Activated naive CD8-positive, alpha-beta T cell treated with anti-CD3 and anti-CD28 coated beads, Interleukin-2, amount 50 U/mL, for 24 hours (primary cell): ENCODE measurements at places on chromosomes 2 and 18.

- no peak for DNase-seq
Measured at GRCh38 chr2:210956101-210956500, 399.7 kb downstream of the CPS1 start.

DNA sequence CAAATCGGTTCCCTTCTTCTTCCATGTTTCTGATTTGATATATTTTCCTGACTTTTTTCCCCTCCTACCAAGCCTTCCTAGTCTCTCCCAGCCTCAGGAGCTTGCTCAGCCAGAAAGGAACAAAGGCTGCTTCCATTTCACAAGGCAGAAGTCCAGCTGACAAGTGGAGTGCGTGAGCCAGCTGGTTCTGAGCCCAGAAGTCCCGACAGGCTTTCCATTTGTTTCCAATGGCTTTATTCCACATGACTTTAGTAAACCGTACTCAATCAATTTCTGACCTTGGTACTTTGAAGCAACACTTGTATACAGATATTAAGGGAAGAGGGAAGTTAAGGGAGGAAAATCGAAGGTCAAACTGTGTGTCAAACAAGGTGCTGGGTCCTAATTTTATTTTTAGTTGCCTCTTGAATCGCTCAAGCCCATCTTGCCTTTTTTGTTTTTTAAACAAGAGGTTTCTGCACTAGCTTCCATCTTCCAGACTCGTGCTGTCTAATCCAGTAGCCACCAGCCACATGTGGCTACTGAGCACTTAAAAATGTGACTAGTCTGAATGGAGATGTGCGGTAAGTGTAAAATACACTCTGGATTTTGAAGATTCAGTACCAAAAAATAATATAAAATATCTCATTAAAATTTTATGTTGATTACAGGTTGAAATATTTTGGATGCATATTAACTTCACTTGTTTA is 36.2 kb downstream of the WIPF1 start:
- no peak for DNase-seq

DNA sequence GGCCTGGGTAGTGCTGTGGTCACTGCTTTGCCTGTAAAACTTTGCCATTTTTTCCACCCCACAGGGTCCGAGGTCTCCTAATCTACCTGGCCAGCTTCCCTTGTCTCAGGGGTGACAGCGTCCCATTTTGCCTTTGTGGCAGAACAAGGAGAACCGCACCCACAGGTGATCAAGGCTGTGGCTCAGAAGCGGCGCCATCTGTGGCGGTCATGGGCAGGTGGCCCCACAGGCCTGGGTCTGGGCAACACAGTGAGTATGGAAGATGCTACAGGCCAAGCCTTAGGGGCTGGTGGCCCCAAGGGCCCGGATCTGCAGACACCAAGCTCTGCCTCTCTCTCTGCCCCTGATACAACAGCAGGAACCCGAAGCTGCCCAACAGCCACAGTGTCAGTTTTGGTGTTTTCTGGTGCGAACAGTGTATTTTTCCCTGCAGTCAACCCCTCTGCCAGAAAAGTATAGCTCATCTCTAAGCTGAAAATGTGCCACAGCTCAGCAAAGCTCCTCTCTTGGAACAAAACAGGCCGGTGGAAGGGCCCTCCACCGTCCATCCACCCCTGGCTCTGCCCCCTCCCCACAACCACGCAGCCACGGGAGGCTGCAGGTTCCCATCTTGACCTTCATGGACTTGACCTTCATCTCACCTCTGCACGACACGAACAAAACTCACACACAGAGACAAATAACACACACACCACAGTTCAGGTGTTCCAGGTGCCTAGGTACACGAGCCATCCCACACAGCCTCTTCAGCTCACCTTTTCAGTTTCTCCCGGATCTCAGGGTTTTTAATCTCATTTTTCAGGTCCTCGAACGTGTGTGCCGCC is 96.7 kb downstream of the PXDN start:
- DNase-seq, result no peak

DNA sequence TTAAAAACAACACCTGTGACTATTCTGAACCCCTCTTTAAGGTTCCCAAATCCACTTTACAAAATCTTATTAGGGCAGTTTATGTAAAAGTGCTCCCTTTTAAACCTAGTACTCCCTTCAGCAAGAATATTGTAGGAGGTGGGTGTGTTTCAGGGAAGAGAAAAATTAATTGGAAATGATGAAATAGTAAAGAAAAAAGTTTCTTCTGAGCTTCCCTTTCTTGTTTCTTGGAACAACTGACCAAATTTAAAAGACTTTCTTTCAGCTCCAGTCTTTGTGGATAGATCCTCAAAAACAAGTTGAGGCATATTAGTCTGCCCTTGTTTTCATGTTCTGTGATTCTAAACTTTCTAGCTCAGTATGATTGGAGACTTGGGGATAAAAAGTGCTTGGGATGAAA is 3.0 kb downstream of the VWA3B start:
- no peak for DNase-seq

DNA sequence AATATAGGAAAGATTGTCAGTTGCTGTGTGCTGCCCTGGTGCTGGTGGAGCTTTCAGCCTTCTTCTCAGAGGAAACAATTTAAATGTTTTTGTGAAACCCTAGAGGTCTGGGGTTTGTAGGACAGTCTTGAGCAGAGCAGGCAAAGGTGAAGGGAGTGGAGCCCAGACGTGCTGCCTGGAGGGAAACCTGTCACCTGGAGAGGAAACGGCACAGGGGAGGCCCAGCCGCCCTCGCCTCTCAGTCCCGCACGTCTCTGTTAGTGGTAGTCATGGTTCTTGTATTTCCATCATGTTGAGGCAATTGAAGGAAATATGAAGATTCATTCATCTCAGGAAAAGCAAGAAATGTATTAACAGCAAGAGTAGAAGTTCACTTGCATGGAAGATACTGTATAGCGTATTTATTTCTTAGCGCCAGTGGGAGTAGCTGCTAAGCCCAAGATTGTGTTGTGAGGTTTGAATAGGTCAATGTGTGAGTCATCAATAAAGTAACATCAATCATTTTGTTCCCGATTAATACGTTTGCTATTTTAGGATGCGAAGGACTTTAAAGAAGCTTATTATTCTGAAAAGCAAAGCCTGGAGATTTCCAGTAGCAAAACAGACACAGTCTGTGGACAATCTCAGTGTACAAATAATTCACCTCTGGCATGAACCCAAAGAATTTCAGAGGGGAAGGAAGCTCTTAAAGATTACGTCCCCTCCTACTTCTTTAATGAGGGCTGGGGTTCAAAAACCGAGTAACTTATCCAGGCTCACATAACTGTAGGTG is 70.4 kb downstream of the LRRFIP1 start:
- peak; percentile 54 for DNase-seq

DNA sequence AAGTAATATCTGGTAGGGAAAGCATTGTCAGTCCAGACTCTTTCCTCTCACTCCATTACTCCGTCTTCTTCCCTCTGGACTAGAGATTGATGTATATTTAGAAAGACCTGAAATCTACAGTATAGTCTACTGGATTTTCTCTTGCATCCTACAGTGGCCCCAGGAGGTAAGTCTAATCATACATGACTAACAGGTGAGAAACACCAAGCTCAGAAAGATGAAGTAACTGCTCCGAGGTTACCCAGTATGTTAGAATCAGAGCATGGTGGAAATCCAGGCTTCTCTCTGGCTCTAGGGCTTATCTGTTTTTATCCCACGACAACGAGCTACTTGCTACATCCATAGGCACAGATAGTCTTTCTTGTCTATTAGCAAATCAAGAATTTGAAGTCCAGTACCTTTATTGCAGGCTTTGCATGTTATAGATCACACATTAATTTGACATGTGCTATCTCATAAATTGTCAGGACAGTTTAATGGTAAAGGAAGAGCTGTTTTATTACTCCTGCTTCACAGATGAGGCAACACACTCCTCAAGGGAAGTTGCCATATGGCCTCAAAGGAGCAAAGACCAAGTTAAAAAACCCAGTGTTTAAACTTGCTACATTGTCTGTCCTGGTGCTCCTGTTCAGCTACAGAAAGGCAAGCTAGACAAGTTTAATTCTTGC is 484.3 kb downstream of the THSD7B start:
- no peak for DNase-seq

DNA sequence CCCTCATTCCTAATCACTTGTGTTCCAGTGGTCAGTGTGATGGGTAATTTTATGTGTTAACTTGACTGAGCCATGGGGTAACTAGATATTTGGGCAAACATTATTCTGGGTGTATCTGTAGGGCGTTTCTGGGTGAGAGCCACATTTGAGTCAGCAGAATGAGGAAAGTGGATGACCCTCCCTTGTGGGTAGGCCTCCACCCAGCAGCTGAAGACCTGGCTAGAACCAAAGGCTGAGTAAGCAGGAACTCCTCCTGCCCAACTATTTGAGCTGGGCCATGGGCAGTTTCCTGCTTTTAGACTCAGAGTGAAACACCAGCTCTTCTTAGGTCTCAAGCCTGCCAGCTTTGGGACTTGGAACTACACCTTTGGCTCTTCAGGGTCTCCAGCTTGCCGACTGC is 141.8 kb downstream of the ACKR3 start:
- DNase-seq, result no peak

- DNase-seq, result no peak
Measured at GRCh38 chr2:77005522-77005921, 516.7 kb downstream of the LRRTM4 start.

- DNase-seq, result no peak
Measured at GRCh38 chr2:120877409-120877808, 141.7 kb downstream of the GLI2 start.

- no peak for DNase-seq
Measured at GRCh38 chr2:30178618-30179434, 32.0 kb downstream of the YPEL5 start.

DNA sequence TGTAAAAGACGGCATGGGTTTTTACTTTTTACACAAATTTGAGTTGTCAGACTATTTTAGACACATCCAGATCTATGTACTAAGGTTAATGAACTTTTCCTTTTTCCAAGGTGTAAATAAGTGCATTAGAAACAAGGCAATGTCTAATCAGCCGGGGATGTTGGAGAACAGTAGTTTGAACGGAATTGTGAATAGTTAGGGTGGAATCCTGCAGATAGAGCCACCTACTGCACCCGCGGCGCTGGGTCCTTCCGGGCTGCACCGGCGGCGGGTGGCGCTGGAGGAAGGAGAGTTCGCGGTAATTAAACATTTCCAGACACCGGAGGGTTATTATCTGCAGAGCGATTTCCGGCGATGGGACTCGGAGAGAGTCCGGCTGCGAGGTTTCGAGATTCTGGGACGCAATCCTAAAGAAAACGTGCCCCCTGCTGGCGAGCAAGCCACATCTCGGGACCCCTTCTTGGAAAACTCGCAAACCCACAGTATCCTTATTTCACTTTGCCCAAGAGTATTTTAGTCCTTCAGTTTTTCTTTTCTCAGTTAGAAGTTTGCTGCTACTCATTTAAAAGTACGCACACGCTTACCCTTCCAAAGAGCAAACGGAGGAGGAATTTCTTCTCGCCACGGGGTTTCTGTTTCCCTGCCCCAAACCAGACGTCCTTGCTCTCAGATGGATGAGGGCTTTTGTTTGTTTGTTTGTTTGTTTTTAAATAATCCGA is 4.5 kb upstream of the OSR1 start:
- peak; percentile 76 for DNase-seq

DNA sequence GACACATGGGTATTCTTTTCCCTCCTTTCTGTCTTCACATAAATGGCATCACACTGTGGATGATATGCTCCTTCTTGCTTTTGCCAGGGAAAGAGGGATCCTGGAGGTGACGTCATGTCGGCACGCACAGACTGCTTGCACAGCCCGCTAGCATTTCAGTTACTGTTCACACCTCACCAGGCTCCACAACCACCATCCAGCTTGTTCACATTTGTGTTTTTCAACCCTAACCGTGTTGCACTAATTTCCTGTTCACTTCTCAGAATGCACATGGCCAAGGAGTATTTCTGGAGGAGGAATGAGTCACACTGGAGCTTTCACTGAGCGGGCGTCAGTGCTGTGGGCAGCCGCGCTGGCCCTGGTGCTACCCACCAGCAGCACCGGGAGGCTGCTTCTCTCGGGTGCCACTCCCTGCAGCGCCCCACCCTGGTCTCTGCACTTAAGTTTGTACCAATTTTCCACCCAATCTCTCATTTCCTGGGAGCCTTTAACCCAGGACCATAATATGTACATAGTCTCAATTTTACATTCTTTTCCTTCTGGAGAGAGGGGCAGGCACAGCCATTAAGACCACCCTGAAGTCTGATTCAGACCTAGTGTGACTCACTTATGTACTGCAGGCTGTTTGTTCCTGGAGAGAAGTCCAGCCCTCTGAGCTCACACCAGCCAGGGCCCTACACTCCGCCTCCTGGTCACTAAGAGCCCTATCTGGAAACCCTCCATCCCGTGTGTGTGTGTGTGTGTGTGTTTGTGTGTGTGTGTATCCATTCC is 65.1 kb downstream of the MBP start:
- peak; percentile 75 for DNase-seq

GRCh38 chr2:108220191-108220590 is 19.6 kb upstream of the SULT1C3 start:
- DNase-seq, result no peak

- DNase-seq, result no peak
Measured at GRCh38 chr18:4096486-4096885, 358.6 kb downstream of the DLGAP1 start.

GRCh38 chr2:130915595-130916437 is 79.1 kb downstream of the ARHGEF4 start:
- no peak for DNase-seq

GRCh38 chr2:11807156-11808015 is 61.0 kb downstream of the LPIN1 start:
- peak; percentile 38 for DNase-seq

DNA sequence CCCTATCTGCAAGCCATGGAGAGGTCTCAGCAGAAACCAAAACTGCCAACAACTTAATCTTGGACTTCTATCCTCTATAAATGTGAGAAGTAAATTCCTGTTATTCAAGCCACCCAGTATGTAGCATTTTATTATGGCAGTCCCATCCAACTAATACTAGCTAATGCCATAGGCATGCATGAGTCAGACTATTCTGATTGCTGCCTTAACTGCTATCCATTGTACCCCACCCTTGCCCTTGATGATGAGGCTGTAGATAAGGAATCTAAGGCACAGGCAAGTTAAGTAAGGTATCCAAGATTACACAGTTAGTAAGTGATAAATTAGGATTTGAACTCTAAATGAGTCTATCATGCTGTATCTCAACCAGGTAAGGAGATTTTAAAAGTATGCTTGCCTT is 223.0 kb downstream of the UBE2E3 start:
- no peak for DNase-seq

DNA sequence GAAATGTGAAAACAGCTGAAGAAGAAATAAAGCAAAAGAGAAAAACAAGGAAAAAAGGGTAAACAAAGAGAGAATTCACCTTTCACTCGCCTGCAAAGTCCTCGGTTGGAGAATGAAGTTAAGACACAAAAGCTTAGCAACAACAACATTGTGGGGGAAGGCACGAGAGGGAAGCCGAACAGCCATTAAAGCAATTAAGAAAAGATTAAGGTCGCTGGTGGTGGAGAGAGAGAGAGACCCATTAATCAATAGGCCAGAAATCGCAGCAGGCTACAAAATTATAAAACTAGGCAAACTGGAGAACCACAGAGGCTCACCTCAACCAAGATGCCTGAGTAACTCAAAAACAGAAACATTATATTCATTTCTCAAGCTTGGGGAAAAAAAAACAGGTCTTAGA is 120.0 kb upstream of the SIX3 start:
- no peak for DNase-seq
